Stimulated activated CD4-positive, alpha-beta T cell treated with anti-CD3 and anti-CD28 coated beads, Interleukin-1b, Interleukin-23, amount 100 ng/mL, for 48 hours (primary cell): ENCODE measurements at places on chromosomes 7 and 10.

DNA sequence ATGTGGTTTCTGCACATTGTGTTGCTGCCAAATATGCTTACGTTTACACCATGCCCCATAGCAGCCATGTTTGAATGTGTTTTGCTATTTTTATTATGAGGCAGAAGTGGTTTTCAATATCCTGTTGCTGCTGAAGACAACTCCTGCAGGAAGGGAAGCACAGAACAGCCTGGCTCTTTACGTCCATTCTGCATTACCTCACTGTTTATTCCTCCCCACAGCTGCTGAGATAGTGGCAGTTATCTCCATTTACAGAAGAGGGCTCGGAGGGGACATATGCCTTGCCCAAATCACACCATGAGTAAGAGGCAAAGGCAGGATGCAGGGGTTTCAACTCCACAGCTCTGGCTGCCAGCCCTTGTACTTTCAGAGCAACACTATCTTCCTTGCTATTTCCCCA, 35.3 kb downstream of the PLPP4 start:
- no peak for DNase-seq

DNA sequence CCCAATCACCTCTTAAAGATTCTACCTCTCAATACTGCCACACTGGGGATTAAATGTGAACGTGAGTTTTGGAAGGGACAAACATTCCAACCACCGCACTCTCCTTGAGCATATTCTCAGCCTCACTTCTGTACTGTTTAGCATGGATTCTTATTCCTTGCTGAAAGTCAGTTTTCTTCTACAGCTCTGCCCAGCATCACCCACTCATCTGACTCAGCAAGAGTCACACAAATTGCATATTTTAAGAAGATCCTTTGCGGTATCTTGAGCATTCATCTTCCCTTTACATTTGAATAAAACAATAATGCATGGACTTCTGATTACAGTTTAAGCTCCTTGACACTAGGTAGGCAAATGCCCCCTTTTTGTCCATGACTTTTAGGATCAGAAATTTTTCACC, 251.6 kb upstream of the MKLN1 start:
- no peak for DNase-seq

- no peak for DNase-seq
Measured at GRCh38 chr7:81736091-81736490, 33.8 kb downstream of the HGF start.

DNA sequence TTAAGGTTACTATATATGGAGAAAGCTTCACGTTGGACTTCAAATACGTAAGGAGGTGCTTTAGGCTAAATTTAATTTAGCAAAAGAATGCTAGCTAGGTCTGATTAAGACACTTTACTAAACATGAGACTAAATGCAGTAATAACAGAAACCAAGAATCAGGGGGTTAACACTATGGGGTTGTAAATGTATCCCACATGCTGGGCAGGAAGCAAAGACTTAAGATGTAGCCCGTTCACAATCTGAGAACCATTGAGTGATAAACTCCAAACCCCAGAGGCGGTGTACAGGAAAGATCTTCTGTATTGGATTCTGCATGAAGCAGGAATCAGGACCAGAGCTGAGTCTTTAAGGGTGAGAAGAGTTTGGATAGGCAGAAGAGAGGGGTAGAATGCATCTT, 60.4 kb downstream of the FZD1 start:
- DNase-seq: no peak

DNA sequence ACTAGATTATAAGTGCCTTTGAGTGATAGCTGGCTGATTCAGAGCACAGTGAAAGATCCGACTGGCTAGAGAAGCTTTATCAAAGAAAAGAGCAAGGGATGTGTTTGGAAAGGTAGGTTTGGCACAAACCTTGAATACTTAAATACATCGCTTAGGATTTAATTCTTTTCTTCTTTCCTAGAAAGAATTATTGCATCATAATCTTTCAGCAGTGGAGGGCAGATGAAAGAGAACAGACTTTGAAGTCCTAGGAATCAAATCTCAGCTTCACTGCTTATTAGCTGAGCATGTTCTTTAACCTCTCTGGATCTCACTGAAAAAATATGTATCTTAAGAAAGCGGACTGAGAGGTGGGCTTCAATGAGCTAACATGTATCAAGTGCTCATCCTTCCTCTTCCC, 122.8 kb downstream of the ZNF365 start:
- DNase-seq: no peak

- DNase-seq: no peak
Measured at GRCh38 chr7:149845257-149845980, 7.2 kb downstream of the ZNF862 start.

- no peak for DNase-seq
Measured at GRCh38 chr10:114751856-114752255, 69.7 kb upstream of the FHIP2A start.

DNA sequence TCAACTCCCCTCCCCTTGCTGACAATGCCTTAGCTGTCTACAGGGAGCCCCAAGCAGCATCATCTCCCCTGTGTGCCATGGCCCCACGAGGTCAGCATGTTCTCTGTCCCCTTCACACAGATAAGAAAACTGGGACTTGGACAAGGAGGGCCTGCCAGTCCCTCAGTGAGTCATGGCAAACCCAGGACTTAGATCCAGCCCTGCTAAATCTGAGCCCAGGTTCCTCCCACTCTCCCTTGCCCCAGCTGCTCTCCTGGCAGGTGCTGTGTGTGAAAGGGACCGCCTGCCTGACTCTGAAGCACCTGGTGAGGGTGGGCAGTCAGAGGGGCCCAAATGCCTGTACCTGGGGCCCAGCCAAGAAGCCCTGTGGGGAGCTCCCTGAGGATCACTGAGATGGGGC, 7.4 kb downstream of the CRHR2 start:
- DNase-seq: no peak

GRCh38 chr10:113858541-113858940, 4.1 kb downstream of the NHLRC2 start:
- DNase-seq: no peak

DNA sequence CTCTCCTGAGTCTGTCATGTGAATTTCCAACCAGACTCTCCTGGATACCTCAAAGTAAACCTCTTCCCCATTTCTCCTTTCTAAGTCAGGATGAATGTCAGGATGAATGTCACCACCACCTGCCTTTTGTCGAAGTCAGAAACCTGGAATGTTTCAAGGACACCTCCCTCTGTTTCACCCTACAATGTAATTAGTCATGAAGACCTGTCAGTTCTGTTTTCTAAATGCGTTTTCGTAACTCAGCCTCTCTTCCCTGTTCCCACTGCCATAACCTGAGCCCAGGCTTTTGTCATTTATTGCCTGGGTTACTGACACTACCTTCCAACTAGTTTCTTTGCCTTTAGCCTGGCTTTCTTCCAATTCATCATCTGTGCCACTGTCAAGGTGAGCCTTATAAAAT, 5.5 kb upstream of the STN1 start:
- DNase-seq: no peak

- DNase-seq: no peak
Measured at GRCh38 chr7:6590645-6591110, 857 bp downstream of the INTS15 start.

DNA sequence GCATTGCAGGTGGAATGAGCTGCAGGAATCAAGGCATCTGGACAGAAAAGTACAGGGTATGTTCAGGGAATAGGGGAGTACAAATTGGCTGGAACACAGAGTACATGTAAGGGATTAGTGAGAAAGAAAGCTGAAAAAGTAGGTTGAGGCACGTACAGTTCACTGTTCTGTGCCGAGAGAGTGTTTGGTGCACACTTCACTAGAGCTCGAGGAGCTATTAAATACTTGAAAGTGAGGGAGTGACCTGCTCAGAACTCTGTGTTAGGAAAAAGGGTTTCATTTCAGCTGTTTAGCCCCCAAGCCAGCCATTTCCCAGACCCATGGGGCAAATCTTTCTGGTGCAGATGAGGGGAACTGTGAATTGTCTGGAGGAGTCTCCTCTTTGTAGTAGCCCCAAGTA, 115.2 kb downstream of the TBXAS1 start:
- no peak for DNase-seq

DNA sequence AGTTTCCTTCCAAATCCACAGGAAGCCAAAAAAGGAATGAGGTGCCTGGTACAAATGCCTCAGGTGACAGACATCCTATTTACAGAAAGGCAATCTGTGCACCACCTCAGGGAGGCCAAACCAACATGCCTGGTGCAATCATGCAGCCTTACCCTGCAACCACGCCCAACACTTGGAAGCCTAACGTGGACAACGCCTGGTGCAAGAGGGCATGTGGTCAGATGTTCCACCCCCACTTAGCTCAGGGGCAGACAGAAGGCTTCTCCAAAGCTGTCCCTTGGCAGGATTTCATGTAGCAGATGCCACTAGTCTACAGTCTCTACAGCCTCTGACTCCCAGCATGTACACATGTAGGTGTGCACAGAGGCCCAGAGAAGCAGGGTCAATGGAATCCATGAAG, 89.5 kb downstream of the KCNMA1 start:
- no peak for DNase-seq

- DNase-seq: no peak
Measured at GRCh38 chr10:47456794-47457527, 27.0 kb downstream of the ANXA8 start.

- DNase-seq: no peak
Measured at GRCh38 chr7:51601461-51601860, 284.9 kb upstream of the COBL start.

- no peak for DNase-seq
Measured at GRCh38 chr10:45249978-45250693, 65.3 kb downstream of the OR13A1 start.

- peak; percentile 64 for DNase-seq
Measured at GRCh38 chr10:3090914-3091787, 23.8 kb downstream of the PFKP start.

GRCh38 chr10:118594392-118595063, 920 bp downstream of the PRLHR start:
- peak; percentile 43 for DNase-seq

- DNase-seq: no peak
Measured at GRCh38 chr10:48800007-48800675, 115.5 kb downstream of the WDFY4 start.

GRCh38 chr7:16978358-16979244, 96.8 kb upstream of the AGR3 start:
- DNase-seq: no peak

DNA sequence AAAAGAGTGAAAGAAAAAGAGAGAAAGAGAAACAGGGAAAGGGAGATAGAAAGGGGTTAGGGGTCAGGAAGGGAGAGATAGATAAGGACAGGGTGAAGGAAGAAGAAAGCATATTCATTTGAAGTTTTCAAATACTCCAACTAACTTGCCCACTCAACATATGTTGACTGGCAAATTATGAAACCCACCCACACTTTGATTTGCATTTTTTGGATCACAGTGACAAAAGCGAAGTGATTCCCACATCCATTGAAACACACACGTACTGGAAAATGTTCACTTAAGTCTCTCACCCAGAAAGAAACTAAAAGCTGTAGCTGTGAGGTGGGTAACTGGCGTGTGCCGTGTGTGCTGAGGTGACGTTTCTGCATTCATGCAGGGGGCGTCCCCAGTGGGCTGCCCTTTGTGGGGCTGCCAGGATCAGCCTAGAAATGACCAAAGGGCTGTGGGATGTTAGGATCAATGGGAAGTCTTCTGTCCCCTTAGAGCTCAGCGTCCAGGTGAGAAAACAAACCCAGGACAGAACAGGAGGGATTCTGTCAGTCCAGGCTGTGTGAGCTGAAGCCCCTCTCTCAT, 134.9 kb upstream of the ADARB2 start:
- DNase-seq: no peak

DNA sequence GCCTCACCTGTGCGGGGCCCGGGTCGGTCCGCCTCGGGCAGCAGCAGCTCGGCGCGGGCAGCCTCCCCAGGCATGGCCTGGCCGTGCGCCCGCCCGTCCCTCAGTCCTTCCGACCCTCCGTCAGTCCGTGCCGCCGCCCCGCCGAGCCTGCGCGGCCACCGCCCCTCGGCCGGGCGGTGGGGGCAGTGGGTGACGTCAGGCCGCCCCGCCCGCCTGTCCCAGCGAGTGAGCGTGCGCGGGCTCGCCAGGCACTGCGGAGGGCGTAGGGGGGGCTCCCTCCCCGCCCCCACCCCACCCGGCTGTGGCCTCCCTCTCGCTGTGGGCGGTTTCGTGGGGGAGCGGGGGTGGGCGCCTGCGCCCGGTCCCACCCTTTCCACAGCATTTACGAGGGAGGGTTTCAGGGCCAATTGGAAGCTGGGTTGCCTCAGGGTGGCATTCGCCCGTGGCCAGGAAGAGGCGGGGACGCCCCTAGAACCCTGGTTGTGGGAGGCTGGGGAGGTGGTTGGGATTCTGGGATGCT, at the start of gene NACAD:
NACAD (minus strand) TSS at position 149 of the 520 bp plus-strand sequence; CDS start at position 74, 75 bp downstream.
- DNase-seq: no peak

GRCh38 chr7:26627891-26628341, 236.5 kb downstream of the SKAP2 start:
- DNase-seq: no peak

DNA sequence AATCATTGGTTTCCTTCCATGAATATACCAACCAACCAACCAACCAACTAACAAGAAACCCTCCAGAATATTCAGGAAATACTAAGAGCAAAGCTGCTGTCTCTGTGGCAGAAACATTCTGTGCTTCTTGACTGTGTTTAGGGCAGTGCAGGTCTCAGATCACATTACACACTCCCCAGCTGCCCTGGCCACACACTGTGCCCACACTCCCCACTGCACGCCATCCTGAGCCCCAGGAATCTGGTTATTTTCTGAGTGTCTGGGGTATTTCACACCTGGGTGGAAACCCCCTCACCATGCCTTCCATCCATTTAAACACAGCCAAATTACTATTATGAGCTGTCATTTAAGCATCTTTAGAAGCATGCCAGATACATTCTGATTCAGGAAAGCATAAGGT, 183.7 kb upstream of the ANK3 start:
- peak; percentile 74 for DNase-seq

GRCh38 chr10:104321226-104321625, 17.0 kb downstream of the ITPRIP start:
- no peak for DNase-seq

GRCh38 chr10:91412354-91413087, 2.4 kb downstream of the HECTD2 start:
- no peak for DNase-seq

- DNase-seq: no peak
Measured at GRCh38 chr10:69232252-69232651, 12.1 kb downstream of the HKDC1 start.

GRCh38 chr7:155216475-155217272, 81.0 kb upstream of the INSIG1 start:
- no peak for DNase-seq

- no peak for DNase-seq
Measured at GRCh38 chr7:38476764-38477163, 154.4 kb downstream of the AMPH start.

- DNase-seq: no peak
Measured at GRCh38 chr7:101985057-101985902, 167.9 kb downstream of the CUX1 start.

- no peak for DNase-seq
Measured at GRCh38 chr10:88138319-88138848, 275.0 kb downstream of the PTEN start.
